ENCODE measurements at places on chromosomes 1 and 21. TPM values are rescaled to one million over a fixed set of nuclear protein-coding genes. Genes with fewer than 3 reads are reported as not detected.

Gene TSHB
- total RNA-seq, result not detected

Gene PTGFRN
- 86.3 TPM for total RNA-seq

Gene CFHR3
- total RNA-seq, result not detected

Gene GJA8
- not detected for total RNA-seq

Gene IGSF9
- 2.0 TPM for total RNA-seq

Gene AGMAT
- total RNA-seq, result 3.8 TPM

Gene FCRL6
- not detected for total RNA-seq

Gene RCSD1
- not detected for total RNA-seq

Gene NBPF14
- total RNA-seq, result 9.4 TPM

Gene HSPA6
- 0.12 TPM for total RNA-seq

Gene SORT1
- 38.3 TPM for total RNA-seq

Gene MYOG
- not detected for total RNA-seq
